ENCODE measurements at places on chromosomes 1 and 21.

DNA sequence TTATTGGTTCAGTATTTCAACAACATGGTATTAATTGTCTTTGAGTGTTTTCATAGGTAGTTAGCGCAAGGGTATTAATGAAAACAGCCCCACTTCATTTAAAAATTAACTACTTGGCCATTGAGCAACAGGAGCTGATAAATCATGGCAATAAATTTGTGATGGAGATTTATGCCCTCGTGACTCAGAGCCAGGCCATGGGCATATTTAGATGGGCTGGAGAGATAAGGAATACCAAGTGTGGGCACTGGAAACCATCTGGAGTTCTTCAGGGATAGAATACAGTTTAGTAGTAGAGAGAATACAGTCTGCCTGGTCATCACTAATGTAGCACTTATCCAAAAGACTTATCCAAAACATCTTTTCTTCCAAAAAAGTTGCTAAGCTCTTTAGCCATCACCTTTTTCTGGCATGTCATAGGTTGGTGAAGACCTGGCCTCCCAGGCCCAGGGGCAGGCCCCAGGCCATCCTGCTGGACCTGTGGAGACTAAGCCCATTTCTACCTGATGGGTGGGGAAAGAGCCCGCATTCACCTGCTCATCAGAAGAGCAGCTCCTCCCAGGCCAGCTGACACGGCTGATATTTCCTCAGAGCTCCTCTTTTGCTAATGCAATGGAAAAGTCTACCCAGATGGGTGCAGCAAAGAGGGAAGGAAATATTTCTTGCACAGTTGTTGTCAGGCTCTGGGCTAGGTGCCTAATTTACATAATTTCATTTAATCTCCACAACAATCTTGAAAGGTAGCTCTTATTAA is 238.0 kb downstream of the TM2D1 start:
- DNase-seq = no peak

DNA sequence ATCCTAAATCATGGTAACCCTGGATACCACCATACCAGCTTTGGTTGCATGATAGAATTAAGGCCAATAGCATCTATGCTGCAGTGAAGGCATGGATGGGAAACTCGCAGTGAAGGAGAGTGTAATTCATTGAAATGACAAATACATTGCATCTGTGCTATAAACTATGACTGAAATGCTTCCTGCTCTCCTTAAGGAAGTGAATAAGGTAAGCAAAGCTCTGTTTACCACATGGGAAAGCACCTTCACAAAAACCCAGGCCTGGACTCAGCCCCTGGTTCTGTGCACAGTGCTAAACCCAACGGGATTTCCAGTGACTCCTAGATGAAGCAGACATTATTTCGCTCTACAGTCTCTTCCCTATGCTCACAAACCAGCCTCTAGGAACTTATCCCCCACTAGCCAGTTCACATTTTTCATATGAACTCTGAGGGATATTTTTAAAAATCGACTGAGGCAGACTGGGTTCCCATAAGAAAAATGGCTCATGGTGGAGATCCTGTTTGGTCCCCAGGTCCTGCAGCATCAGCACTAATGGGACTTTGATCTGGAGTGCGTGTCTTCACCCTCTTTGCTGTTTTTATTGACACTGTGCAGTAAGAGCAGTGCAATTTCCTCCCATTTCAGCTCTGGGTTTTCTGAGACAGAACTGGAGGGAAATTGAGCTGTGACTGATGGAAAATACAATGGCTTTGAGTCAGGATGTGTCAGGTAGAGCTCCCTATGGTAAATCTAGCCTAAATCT is 362.7 kb downstream of the SIPA1L2 start:
- DNase-seq = no peak

- no peak for DNase-seq
These were observed 17.2 kb upstream of the SLAMF6 start for GRCh38 chr1:160539990-160540858.

- DNase-seq = no peak
These were observed 2.1 kb upstream of the FCRLB start for GRCh38 chr1:161719325-161719611.

DNA sequence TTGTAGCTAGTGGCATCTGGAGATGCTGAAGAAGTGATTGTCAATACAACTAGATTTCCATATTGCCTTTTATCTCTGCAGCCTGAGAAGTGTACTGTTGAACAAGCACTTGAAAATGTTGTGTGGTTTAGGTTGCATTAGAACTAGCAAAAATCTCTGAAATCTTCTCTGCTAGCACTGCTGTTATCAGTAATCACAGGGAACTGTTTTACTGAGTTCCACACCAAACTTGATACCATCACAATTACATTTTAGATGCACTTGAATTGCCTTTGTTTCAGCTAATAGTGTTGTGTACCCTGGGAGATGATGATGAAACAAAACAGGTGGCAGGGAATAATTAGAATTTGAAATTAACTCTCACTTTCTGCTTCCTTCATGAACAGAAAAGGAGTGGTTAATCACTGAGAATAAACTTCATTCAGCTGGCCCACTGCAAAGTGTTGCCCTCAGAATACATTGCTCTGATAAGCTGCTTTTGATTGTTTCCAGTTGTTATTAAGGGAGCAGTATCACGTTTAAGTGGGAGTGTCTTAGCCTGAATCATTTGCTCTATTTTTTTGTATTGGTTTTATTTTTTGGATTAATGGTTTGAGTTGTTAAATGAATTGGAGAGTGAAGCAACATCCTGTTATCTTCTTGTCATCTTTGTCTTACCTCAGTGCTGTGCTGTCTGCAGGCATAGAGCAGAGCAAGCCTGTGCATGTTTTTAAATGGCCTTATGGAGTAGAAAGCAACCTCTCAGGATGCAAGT is 13.0 kb downstream of the FAM20B start:
- no peak for DNase-seq

GRCh38 chr1:186175588-186175987 is 199.5 kb downstream of the TPR start:
- DNase-seq = no peak

- no peak for DNase-seq
These were observed 119.5 kb upstream of the TMPRSS2 start for GRCh38 chr21:41627428-41627827.

- no peak for DNase-seq
These were observed 67.6 kb upstream of the ABCG1 start for GRCh38 chr21:42151148-42151947.

GRCh38 chr1:196114193-196114592 is 494.0 kb downstream of the KCNT2 start:
- DNase-seq = no peak

- peak; percentile 81 for DNase-seq
These were observed 1.9 kb upstream of the OR13G1 start for GRCh38 chr1:247681288-247681897.

- peak; percentile 73 for DNase-seq
These were observed 131.8 kb upstream of the NGF start for GRCh38 chr1:115469703-115470476.

- no peak for DNase-seq
These were observed 6.8 kb downstream of the HIPK1 start for GRCh38 chr1:113935970-113936369.

- DNase-seq = no peak
These were observed 484 bp downstream of the DFFB start for GRCh38 chr1:3857791-3858129.
